ENCODE measurements at places on chromosomes 1 and 21.
A peak's percentile ranks its signal among the peaks of the same experiment; 100 is the strongest.

DNA sequence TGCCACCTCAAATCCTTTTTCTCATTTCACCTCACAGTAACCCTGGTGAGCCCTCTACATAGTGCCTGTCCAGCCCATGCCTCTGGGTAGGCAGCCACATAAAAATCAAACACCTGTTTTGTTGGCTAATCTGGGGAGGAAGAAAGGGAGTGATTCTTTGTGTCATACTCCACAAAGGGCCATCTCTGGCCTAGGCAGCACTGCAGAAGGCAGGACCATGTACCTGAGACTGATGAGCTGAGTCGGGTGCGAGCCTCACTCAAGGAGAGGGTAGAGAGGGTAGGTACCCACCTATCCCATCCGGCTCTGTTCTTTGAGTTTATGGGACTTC lies 7.8 kb downstream of the TUFT1 start:
- no peak for DNase-seq

DNA sequence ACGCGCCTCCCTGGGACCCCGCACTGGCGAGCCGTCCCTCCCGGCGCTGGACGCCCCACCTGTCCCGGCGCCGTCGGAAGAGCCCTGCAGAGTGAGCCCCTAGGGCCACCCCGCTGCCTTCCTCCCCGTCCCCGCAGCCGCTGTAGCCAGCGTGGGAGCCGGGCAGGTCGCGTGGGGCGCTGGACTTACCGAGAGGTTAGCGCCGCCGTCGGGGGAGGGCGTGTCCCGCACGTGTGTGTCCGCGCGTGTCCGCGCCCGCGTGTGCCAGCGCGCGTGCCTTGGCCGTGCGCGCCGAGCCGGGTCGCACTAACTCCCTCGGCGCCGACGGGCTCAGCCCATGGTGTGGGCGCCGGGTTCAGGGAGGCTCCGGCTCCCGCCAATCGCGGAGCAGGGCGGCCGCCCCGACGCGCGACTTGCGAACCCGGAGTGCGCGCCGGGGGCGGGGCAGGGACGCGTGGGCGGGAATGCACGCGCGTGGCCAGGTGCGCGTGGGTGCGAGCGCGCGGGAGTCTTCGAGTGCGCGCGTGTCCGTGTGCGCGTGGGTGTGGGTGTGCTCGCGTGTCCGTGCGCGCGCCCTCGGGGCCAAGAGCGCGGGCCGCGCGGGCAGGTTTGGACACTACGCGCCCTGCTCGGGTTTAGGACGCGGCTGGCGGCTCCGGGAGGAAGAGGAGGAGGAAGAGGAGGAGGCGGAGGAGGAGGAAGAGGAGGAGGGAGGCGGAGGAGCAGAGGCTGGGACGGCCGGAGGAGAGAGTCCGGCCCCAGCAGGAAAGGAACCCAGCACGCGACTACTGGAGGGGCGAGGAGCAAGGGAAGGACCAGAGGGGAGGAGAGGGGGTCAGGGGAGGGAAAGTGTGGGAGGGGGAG lies 145.2 kb upstream of the ETS2 start:
- no peak for DNase-seq

GRCh38 chr21:26847002-26847401 lies 1.8 kb upstream of the ADAMTS1 start:
- DNase-seq: no peak

- peak; percentile 74 for DNase-seq
Measured at GRCh38 chr1:216071262-216071661, 352.0 kb downstream of the USH2A start.

DNA sequence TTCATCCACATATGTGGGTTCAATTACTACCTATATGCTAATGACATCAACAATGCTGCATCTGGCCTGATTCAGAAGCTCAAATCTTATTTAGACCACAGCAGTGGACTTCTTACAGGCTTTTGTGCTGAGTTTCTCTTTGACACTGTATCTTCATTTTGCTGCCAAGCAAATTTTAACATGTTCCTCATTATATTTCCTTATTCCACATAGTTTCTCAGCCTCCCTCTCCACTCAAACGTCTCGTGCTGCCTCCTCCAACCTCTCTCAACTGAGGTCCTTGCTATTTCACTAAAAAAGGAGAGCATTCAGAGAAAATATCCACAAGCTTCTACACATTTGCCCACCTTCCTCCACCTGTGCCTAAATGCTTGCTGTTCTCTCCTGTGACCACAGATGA lies 6.5 kb downstream of the TDRKH start:
- DNase-seq: no peak

DNA sequence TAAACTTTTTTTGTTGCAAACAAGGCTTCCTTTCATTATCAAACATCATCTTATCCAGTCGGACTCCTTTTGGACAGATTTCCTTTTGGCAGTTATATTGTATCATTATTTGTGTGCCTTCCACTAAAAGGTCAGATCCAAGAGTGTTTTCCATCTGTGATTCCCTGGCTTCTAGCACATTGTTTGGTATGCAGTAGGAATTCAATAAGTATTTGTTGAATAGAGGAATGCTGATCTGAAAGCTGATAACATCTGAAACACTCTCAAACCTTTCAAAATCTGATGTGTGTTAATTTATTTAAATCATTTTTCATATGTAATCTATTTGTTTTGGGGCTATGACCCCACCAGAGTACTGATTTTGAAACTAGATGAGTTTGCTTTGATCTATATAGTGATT lies 39.0 kb downstream of the NDC1 start:
- no peak for DNase-seq

DNA sequence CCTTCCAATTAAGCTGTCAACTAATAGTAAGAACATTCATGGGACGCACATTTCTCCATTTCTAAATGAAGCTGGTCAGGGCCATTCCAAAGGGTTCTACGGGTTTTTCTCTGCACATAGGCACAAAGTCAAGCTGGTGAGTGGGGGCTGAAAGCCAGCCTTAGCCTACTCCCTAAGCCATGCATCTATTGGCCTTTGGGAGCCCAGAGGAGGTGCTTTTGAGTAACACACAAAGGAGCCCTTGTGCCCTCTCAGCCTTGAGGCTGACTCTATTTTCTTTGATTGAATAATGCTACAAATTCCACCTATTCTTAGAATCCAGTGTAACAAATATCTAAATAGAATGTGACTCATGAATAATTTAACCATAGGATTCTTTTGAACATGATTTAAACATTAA lies 73.6 kb downstream of the RGS13 start:
- DNase-seq: no peak

GRCh38 chr1:109112652-109113285 lies 1.1 kb upstream of the ELAPOR1 start:
- peak; percentile 68 for DNase-seq

- DNase-seq: no peak
Measured at GRCh38 chr1:46341222-46342083, 846 bp downstream of the NSUN4 start.

DNA sequence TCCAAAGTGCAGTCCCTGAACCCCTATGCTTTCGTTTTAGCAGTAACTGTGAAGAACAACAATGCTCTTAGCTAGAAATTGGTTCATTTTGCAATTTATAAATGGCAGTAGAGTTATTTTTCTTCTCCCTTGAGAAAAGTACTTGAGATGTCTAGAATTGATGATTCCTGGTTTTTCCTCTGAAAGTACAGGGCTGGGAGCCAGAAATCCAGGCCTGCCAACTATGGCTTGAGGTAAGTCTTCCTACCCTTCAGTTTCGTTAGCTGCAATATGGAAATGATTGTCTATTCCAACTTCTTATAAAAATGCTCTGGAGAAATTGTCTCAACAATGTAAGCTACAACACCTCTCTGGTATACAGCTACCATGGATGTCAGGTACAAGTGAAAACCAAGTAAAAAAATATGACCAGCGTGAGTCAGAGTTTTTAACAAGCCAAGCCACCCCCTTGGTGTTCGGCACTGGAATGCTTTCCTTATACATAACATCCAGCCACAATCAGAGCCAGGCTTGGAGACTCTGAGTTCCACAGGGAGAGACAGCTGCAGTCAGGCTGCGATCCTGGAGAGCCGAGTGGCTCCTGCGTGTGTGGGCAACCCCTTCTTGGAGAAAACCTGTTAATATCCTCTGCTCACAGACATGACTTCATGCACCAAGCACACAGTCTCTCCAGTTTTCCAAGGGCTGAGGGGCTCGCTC lies 22.0 kb downstream of the TSPAN2 start:
- peak; percentile 46 for DNase-seq

DNA sequence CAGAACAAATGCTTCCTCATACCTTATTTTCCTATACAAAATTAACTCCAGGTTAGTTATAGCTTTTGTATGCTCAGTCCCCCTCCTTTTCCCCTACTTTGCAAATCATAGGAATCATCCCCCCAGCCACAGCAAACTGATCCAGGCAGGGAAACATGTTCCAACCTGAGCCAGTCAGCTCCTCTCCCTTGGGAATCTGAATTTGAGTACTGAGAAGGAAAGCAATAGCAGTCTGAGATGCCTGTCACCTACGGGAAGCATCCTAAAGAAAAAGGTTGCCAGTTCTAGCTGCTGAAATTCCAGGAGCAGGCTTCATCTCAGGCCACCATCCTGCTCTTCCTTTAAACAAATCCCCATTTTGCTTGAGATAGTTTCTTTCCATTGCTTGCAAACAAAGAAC lies 6.9 kb downstream of the ADSS2 start:
- no peak for DNase-seq

Data from SW480 (cell line).